ENCODE measurements at places on chromosomes 5 and 9.
A peak's percentile ranks its signal among the peaks of the same experiment; 100 is the strongest.

GRCh38 chr5:165569551-165569950 lies 2064.1 kb downstream of the MAT2B start:
- DNase-seq = no peak

- peak; percentile 71 for DNase-seq
Measured at GRCh38 chr5:139710319-139711066, 62.3 kb downstream of the CXXC5 start.

GRCh38 chr9:37752642-37753488 lies 740 bp upstream of the TRMT10B start:
- no peak for DNase-seq

DNA sequence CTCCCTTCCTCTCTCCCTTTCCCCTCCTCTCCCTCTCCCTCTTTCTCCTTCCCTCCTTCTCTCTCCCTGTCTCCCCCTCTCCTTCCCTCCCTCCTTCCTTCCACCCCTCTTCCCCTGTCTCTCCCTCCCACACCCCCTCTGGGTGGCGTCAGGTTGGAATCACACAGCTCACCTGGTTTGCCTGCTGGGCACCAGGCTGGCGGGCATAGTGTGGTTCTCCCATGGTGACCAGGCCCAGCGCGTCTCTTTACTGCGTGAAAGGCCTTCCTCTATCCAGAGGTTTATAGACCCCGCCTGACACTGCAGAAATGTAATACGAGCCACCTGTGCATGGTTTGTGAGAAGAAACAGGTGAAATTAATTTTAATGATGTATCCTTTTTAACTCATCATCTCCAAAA lies 76.2 kb downstream of the MRPL36 start:
- DNase-seq = peak; percentile 23

DNA sequence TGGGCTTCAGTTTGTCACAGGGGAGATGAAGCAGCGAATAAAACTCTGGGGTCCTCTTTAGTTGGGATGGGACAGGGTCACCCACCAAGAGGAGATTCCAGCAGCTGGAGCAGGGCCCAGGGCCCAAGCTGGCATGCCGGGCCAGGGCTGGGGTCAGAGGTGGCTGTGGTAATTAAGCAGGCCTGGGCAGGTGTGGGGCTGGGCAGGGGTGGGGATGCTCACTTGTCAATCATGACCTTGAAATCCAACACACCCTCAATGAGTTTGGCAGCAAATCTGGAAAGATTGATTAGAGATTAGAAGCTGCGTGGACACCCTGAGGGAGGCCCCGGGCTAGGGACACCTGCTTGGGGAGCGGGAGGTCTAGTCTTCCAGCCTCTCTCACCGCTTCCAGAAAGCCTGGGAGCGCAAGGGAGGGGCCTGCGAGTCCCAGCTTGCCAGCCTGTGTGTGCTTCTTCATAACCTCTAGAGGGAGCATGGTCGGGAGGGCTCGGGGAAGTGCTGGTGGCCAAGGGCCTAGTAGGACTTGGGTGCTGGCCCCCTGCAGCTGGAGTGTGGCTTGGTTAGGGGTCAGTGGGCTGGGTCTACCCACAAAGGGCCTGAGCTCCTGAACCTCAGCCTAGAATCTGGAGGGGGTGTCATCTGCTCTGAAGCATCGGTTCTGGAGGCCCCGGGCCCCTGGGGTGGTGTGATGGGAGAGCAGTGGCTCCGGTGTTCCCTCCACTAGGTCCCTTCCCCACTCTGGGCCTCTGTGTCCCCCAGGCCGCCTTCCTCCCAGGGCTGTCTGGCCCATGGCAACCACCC lies 7.6 kb downstream of the CRAT start:
- no peak for DNase-seq

- DNase-seq = no peak
Measured at GRCh38 chr5:14673443-14673842, 8.9 kb downstream of the OTULIN start.

Measured in activated CD8-positive, alpha-beta memory T cell treated with anti-CD3 and anti-CD28 coated beads, Interleukin-2, amount 50 U/mL, for 48 hours (primary cell).